HL-60 (cell line): ENCODE measurements at places on chromosomes 7 and 10.

DNA sequence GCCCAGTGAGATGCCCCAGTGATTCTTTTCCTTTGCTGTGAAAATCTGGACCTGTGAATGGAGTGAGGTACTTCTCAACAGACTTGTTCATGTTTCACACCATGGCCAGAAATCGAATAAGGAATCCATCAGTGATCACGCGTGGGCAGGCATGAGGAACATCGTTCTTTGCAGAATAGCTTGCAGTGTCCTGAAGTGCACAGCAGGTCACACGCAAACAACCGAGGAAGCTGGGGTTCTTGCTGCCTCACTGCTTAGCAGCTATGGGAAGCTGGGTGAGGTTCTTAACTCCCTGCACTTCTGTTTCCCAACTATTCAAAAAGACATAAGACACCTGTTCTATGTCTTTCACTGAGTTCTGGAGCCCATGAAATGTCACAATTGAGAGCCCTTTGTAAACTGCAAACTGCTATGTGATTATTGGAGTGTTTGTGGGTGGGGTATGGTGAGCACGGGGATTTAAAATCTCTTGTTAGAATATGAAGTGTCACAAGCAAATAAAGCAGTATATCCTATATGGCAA lies 253.4 kb downstream of the KIAA1217 start:
- DNase-seq: no peak

GRCh38 chr7:159145490-159145855 lies 806 bp upstream of the VIPR2 start:
- DNase-seq: no peak

DNA sequence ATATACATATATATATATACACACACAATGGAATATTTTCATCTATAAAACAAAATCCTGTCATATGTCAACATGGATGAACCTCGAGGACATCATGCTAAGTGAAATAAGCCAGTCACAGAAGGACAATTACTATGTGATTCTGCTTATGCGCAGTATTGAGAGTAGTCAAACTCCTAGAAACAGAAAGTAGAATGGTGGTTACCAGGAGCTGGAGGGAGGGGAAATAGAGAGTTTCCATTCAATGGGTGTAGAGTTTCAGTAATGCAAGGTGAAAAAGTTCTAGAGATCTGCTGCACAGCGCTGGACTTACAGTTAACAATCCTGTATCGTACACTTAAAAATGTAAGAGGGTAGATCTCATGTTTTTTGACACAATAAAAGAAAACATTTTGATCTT lies 181.9 kb downstream of the CDCA7L start:
- no peak for DNase-seq

GRCh38 chr10:116960066-116960776 lies 44.8 kb downstream of the SHTN1 start:
- DNase-seq: no peak

- DNase-seq: no peak
Measured at GRCh38 chr10:34589275-34589674, 225.8 kb downstream of the PARD3 start.
